ENCODE measurements at places on chromosomes 16 and 17.

DNA sequence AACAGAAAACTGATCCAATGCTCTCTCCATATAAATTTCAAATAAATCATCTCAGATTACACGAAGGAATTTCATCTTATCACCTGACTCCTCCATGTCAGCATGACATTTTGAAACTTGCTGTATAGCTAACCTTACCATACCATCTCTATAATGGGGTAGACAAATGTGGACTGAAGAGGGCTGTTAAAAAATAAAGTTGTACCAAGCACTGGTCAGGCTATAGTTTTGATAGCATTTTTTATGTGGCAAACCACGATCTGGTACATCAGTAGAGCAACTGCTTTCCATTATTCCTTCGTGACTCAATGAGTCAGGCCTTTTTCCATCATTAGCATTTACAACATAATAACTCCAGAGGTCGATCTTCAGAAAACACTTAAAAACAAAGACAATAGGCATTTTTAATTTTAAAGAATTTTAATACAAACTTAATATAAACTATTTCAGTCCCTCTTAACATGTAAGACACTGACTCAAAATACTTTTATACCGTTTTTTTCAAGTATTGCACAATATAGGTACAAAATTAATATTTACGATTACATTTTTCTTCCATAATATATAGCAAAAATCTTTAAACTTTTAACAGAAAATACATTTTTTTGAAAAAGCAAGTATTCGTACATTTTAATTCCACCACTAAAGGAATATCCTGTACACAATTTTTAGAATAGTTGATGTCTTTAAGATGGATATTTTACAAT is 4.2 kb downstream of the TOB1 start:
- no peak for DNase-seq

DNA sequence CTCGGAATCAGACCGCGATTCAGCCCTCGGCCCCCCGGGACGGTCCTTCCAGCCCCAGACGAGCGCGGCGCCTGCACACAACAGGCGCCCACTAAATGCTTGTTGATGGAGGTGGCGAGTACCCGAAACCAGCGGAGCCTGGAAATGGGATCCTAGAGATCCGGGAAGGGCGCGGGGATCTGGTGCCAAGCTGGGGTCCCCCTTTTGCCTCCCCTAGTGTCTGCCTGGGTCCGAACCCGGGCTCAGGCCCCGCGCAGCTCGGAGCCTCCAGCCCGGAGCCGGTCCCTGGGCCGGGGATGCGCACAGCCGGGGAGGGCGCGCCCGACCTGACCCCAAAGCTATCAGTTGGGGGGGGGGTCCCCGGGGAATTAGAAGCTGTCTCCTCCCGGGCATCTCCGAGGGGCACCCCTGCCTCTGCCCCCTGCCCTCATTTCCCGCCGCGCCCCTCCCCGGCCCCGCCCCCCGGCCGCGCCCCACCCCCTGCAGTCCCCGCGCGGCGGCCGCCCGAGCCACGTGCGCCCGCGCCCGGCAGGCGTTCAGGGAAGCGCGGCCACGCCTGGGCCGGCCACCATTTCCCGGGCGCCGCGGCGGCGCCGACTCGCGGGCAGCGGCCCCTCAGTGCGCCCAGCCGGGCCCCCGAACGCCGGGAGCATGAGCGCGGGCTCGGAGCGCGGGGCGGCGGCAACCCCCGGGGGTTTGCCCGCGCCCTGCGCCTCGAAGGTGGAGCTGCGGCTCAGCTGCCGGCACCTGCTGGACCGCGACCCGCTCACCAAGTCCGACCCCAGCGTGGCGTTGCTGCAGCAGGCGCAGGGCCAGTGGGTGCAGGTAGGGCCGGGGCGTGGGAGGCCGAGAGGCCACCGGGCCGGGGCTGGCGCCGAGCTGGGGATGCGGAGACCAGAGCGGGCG is at the start of gene CPNE7:
Gene CPNE7 (plus strand): TSS at position 512 of the 906 bp plus-strand sequence. CDS start 140 bp downstream, at position 652.
- DNase-seq: peak; percentile 29

GRCh38 chr16:7744546-7745264 is 412.1 kb downstream of the RBFOX1 start:
- no peak for DNase-seq

GRCh38 chr16:66856184-66856730 is 12.0 kb downstream of the CA7 start:
- no peak for DNase-seq

GRCh38 chr17:75854881-75855309 is 240 bp downstream of the WBP2 start:
- no peak for DNase-seq

DNA sequence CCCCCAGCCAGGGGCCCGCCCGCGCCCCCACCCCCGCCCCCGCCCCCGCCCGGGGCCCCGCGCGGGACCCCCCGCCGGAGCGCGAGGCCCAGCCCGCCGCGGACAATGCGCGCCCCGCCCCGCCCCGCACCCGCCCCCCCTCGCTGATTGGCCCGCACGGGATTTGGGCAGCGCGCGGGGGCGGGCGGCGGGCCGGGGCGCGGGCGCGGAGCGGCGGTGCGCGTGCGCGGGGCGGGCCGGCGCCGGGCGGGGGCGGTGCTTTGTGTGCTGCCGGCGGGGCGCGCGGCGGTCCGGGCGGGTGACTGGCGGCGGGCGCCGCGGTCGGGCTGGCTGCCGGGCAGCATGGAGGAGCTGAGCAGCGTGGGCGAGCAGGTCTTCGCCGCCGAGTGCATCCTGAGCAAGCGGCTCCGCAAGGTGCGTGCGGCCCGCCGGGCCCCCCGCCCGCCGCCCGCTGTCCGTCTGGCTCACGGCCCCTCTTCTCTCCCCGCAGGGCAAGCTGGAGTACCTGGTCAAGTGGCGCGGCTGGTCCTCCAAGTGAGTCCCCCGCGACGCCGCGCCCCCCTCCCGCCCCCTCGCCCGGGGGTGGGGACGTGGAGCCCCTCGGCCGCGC is at the start of gene CBX2:
Gene CBX2 (plus strand): TSS at position 255 of the 610 bp plus-strand sequence. CDS start 88 bp downstream, at position 343.
- peak; percentile 96 for DNase-seq

GRCh38 chr17:35239823-35240222 is 3.0 kb upstream of the SLFN5 start:
- no peak for DNase-seq

- DNase-seq: no peak
These were observed 10.4 kb upstream of the SREBF1 start for GRCh38 chr17:17847118-17847689.

DNA sequence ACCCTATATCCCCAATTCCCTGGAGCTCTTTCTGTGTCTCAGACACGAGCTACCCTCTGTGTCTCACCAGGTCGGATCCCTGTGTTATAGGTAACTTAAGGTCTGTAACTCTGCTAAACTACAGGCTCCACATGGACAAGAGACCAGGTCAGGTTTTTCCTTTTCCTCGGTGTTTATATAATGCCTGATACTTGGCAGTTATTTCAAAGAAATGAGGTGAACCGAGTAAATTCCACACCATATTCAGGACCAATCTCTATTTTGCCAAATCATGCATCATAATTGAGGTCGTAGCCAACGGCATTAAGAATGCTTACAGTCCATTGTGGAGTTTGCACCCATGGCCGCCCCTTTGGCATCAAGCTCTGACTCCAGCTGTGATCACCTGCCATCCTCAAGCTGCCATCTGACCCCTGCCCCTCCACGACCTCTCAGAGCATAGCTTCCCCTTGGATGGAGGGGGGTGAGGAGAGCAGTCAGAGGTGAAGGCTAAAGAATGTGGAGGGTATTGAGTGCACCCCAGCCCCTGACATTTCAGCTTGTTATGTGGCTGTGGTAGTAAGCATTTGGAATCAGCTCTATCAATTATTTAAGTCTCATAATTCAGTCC is 434.7 kb upstream of the RBFOX1 start:
- no peak for DNase-seq
